SK-MEL-5 (cell line): ENCODE measurements at places on chromosomes 6 and 20.

DNA sequence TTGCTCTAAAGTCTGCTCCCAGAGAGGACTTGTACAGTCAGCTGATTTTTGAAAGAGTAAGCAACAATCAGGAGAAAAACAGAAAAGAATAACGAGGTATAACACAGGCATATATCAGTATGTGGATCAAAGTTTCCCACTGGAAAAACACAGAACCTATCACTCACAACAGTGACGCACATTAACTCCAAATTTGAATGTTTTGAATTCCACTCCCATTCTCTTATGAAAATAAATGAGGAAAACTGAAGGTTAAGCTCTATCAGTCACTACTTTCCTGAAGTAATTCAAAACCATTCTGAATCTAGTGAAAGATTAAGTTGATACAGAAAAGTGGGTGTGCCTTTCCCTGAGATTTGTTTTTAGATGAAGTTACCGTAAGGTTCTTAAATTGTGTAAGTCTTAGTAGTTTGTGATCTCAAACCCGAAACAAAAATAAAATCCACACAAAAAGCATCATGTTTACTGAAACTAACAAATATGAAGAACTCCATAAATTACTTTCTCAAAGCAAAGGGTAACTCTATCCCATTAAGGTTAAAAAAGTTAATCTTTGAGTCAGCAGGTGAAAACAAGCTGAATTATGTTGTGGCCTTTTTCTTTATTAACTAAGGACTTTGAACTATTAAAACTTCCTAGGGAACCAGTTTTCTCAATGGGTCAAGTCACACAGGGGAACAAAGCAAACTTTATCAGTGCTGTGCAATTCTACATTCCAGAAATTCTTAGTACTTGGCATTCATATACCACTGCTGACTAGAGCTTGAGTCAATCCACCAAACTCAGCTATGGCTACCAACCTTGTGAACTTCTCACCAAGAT is 115.7 kb downstream of the OGFRL1 start:
- peak; percentile 89 for DNase-seq

DNA sequence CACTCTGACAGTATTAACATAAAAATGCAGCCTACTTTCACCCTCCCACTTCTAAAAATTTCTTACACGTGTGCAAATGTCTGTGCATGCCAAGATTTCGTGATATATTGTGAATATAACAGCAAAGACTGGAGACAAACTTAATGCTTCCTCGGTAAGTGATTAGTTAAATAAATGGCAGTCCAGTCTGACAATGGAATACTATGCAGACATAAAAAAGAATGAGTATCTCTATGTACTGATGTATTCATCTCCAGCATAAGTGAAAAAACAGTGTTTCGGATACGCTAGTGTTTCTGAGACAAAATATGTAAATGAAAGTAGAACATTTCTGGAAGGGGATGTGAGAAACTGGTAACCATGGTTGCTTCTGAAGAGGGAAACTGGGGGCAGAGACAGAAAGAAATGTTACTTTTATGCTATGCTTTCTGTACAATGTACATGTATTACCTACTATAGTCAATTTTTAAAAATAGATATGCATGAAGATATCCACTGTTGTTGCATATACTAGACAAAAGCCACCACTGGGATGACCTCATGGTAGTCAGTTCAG is 7.0 kb downstream of the SLC22A23 start:
- no peak for DNase-seq

DNA sequence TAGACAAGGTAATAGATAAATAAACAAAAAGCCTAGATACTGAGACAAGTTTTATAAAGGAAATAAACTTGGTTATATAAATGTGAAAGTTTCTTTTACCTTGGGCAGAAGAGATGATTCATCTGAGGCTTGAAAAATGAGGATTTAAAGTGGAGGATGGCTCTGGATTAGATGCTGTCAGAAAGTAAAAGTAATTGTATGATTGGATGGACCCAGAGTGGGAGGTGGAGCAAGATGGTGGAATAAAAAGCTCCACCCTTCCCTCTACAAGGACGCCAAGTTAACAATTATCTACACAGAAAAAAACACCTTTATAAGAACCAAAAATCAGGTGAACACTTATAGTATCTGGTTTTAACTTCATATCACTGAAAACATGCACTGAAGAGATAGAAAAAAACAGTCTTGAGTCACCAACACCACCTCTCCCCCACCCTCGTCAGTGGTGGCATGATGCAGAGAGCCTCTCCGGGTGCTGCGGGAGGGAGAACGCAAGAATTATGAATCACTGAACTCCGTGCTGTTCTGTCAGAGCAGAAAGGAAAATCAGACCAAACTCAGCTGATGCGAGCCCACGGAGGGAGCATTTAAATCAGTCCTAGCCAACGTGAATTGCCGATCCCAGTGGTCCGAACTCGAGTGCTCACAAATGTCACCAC is 84.7 kb upstream of the GJE1 start:
- peak; percentile 8 for DNase-seq

DNA sequence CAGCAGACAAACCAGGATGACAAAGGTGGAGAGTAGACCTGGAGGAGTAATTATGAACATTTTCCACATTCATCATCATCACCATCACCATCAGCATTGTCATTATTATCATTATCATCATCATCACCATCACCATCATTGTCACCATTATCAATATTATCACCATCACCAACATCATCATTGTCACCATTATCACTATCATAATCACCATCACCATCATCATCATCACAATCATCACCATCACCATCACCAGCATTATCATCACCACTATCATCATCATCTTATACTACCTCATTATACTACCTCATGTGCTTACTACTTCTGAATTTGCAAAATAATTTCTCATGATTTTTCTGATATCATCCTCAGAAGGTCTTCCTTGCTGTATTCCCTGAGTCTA is 39.3 kb downstream of the FOXA2 start:
- DNase-seq: no peak

DNA sequence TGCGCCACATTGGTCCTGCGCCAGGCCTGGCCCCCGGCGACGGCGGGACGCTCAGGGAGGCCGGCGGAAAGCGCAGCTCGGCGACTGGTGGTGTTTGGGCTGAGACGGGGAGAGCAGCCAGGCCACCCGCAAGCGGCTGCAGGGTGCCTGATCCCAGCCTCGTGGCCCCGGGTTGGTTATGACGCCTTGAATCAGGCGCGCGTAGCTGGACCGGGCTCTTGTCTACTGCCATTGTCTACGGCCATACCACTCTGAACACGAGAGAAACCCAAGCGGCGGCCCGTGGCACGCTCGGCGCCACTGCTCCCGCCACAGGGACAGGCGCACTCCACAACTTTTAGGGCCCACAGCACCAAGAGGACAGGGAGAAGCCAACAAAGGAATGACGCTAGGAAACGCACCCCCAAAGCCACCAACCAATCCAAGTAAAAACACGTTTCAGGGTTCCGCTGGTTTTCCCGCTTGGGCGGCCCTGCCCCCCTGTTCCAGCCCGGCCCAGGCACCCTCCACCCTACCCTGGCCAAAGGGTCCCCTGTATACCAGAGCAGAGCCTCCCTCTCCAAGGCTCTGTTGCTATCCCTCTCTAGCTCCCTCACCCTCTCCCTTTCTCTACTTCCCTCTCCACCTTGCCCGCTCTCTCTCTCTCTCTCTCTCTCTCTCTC is 1849.3 kb upstream of the DEFB115 start:
- DNase-seq: peak; percentile 7

DNA sequence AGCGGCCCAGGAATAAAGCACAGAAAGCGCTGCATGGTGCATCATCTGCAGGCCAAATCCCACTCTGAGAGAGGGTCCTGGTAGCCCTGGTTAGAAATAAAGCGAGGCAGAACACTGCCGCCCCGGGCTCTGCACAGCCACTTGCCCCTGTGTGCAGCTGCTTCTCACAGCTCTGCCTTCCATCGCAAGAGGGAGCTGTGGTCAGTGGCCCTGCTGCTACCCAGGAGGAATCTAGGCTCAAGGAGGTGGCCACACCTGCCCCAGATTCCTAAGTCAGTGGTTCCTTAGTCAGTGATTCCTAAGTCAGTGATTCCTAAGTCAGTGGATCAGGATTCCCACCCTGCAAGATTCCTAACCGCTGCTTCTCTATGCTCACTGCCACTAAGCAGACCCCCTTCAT is 8.8 kb downstream of the CDH4 start:
- DNase-seq: peak; percentile 43

GRCh38 chr6:686497-686896 is 6.4 kb downstream of the EXOC2 start:
- peak; percentile 46 for DNase-seq

DNA sequence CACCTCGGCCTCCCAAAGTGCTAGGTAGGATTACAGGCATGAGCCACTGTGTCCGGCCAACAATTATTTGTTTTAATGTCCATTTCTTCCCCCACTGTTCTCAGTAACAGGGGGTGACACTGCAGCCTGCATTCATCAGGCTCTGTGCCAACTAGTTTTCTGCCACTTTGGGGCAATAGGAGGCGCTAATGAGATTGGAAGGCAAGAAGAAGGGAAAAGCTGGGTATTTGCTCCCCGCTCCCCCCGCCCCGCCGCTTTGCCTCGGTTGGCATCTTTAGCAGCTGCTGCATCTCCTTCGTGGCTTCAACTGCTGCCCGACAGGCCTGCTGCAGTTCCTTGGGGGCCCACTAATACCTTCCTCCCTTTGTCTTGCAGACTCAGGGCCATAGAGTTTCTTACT is 35.0 kb upstream of the MDGA1 start:
- peak; percentile 42 for DNase-seq

DNA sequence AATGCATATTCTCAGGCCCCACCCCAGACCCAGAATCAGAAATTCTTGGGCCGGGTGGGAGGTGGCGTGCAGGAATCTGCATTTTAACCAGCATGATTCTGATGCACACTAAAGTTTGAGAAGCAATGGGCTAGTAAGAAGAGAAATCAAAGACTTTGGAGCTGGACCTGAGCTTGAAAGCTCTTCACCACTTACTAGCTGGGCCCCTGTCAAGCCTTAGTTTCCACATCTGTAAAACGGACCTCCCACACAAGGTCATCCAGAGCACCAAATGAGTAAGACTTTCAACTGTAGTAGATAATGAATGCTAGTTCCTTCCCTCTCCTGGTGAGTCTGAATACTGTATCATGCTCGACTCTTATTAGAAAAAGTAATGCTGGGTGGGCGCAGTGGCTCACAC is 87.0 kb downstream of the TBC1D7 start:
- no peak for DNase-seq

DNA sequence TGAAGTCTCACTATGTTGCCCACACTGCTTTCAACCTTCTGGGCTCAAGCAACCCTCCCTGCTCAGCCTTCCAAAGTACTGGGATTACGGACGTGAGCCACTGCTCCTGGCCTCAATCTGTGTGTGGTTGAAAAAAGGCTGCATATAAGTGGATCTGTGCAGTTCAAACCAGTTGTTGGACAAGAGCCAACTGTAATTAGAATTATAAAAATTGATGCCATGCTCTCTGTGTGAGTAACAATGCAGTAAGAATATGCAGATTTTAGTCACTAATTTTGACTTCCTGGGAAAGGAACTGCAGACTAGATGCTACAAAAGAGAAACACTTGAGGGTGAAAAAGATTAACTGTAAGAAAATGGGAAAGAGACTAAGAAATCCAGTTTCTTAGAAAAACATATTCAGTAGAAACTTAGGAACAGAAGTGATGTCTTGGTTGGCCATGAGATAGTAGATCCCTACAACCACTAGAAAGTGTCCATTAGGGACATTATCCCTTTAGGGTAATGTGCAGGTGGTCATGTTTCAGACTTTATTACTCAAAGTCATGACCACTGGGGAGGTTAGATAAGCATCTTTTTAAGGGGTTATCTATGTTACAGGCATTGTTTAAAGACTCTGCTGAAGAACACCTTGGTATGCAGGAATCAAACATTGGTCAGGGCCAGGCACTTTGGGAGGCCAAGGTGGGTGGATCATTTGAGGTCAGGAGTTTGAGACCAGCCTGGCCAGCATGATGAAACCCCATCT is 26.3 kb downstream of the ITCH start:
- no peak for DNase-seq

DNA sequence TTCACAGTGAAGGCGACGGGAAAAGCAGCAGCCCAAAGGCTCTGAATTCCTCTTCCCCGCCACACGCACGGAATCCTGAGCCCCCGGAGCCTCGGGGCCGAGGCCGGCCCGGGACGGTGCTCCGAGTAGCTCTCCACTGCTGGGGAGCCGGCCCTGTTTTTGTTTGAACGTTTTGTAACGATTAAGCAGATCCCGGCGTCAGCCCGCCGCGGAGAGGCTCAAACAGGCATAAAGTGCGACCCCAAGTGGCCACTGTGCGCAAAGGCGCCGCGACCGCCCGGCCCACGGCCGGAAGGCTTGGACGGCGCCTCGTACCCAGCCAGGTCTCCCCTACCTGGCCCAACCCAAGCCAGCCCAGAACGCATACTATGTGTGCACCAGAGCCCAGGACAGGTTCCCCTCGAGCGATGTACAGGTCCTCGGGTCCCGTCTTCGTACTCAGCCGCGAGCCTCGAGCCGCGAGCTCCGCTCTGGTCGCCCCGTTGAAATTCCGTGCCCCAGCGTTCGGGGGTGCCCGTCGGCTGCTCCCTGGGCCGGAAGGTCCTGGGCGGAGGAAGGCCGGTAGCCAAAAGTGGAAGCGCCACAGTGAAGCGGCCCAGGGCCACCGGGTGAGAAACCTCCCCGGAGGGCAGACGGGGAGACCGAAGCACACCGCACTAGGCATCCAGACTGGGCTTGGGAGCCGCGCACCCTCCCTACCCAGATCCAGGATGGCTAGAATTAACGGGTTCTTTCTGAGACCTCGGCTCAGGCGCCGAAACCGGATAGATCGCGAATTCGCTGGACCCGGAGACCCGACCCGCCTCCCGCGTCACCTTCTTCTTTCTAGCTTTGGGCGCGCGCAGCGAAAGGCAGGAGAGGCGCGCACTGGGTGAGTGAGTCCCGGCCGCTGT is 1.2 kb upstream of the MAFB start:
- DNase-seq: peak; percentile 89

GRCh38 chr20:64032706-64033624 is 3.0 kb upstream of the C20orf204 start:
- DNase-seq: no peak

DNA sequence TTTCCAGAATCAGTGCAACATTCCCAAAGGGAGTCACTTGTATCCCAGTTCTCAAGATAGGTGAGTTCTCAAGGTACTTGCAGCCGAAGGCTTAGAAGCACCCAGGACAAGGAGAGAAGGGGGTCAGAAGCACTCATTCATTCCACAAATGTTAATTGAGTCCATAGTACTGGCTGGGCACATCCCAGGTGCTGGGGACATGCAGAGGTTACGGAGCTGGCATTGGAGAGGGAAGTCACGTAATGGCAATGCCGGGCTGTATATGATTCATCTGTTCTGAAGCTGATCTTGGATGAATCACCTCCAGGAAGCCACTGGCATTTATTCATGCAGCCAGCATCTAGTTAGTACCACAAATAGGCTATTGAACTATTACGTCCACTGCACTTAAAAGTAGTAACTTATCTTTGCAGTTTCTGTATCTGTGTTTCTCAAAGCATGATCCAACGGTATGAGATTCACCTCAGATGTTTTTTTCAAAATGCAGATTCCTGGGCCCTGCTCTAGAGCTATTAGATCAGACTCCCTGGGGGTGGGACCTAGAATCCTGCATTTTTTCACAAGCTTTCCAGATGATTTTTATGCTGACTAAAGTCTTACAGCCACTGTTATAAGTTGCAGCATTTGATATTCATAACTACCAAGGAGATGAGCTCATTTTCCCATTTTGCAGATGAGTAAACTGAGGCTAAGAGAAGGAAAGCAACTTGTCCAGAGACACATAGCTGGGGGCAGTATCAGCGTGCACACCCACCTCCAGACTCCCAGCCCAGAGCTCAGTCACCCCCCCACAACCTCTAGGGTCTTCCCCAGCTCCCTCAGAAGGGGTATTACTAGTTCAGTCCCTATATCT is 44.1 kb upstream of the ID1 start:
- DNase-seq: peak; percentile 68
